NCI-H510A treated with DMSO at 0.1 percent for 48 hours (cell line): ENCODE measurements at places on chromosomes 6 and 20.

GRCh38 chr20:57088436-57088835, 178.0 kb downstream of the BMP7 start:
- DNase-seq = no peak

DNA sequence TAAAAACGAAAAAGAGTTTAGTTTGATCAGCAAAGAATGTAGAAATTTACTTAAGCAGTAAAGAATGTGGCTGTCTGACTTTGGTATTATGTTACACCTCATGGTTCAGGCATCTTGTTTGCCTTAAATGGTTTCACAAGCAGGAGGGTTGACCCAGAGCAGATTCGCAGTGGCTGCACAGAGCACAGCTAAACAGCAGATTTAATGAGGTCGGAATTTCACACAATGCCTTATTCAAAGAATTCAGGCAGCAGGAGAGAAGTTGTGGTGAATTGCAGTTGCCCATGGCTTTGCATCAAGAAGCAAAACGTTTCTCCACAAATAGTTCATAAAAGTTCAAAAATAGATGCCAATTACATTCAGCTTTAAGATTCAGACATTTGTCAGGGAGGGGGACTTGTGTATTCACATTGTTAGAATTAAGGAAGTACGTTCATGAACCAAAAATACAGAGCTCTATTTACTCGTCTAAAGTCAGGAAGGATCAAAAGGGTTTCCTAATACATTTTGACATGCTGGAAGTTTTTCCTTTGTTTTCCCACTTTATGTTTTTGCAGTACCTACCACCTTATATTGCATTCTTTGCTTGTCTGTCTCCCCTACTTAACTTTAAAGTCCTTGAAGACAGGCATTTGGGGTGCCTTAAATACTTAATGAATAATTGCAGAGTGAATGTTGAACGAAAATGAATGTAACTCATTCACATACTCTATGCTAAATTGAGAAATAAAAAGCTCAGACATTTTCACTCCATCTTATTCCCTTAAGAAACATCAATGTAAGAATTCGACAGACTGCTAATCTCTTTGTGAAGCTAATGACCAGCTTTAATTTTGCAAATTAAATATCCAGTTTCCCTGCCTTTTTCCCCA, 1163.6 kb upstream of the CITED2 start:
- DNase-seq = peak; percentile 10

GRCh38 chr6:168410035-168410434, 30.9 kb upstream of the SMOC2 start:
- no peak for DNase-seq

- no peak for DNase-seq
Observed at GRCh38 chr6:4931530-4932227, 72.2 kb downstream of the RPP40 start.

DNA sequence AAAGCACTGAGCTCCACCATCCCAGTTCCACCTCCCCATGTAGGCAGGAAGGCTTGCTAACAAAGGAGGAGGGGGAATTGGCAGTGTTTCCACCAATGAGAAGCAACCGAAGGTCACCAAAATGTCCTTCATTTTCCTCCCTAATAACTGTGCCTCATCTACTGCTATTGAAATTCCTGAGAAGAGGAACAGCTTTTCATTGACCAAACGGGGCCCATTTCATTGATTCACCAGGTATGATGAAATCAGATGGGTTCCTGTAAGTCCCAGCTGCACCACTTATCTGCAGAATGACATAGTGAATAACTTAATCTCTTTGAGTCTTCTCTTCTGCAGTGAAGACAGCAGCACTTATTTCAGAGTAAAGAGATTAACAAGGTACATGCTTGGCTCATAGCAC, 17.3 kb downstream of the TREM1 start:
- no peak for DNase-seq

GRCh38 chr6:45787384-45787783, 228.3 kb downstream of the CLIC5 start:
- no peak for DNase-seq

GRCh38 chr20:31758521-31758920, 19.4 kb downstream of the TPX2 start:
- DNase-seq = no peak
